ENCODE measurements at places on chromosomes 12 and 14.

GRCh38 chr14:21014761-21015190 lies 10.1 kb downstream of the NDRG2 start:
- peak; percentile 88 for DNase-seq

DNA sequence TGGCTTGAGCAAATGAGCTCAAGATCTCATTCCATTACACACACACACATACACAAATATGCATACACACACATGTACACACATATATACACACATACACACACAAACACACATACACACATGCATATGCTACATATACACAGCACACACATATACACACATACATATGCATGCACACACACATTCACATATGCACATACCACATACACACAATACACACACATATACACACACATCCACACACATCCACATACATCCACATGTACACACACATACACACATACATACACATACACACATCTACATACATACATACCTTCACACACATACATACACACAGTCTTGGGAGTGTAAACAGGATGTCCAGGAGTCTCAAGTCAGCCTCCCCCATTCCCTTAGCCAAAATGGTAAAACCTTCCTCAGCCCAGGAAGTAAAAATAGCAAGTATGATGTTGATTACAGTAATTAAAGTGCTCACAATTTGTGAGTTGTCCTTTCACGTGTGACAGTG lies 12.8 kb downstream of the HHIPL1 start:
- DNase-seq, result no peak

GRCh38 chr14:105475269-105476096 lies 862 bp downstream of the CRIP2 start:
- DNase-seq, result no peak

DNA sequence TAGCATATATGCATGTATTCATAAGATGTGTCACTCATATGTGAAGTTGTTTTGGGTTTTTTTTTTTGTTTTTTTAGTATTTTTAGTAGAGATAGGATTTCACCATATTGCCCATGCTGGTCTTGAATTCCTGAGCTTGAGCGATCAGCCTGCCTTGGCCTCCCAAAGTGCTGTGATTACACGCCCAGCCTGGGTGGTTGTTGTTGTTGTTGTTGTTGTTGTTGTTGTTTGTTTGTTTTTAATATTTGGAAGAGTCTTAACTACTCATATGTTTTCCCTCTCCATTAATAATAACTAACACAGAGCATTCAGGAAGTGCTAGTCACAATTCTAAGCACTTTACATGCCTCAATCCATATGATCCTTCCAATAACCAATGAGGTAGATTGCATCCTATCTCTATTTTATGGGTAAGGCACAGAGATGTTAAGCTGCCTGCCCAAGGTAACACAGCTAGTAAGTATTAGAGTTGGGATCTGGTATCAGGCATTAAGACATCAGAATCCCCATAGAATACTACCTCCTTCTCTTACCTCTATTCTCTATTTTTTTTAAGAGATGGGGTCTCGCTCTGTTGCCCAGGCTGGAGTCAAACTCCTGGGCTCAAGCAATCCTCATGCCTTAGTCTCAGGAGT lies 27.6 kb downstream of the SLC25A21 start:
- no peak for DNase-seq

- no peak for DNase-seq
Measured at GRCh38 chr12:5626151-5626550, 194.2 kb downstream of the NTF3 start.

DNA sequence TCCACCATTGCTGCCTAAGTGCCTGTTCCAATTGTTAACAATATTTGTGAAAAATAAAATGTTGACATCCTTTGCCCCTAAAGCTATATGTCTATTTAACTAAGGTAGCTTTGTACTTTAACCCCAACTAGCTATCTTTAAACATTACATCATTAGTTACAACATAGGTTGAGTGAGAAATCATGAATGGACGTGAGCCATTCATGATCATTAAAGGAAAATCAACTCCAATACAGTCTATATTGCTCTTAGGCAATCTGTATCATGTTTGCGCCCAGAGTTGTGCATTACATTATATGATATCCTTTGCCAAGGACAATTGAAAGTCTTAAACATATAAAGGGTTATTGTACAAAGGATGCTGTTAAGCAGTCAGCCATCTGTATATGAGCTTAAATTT lies 269.6 kb downstream of the ALX1 start:
- DNase-seq, result no peak

GRCh38 chr12:10618338-10618987 lies 5.1 kb upstream of the MAGOHB start:
- no peak for DNase-seq

DNA sequence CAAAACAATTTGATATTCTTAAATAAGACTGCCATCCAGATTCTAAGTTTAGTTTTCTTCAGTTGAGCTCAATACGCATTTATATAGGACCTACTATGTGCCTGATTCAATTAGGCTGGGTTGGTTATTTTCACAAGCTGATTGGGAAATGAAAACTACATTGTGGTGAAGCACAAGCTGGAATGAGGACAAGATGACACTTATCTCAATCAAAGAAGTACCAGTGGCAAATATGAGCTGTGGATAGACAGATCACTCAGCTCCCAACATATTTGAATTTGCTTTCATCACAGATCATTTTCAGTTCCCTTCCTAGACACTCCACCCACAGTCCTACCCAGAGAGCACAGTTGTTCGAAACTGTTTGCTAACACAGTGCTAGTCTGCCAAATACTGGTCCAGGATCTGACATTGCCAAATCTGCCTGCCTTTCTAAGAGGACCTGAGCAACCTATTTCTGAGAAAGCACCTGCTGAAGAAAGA lies 74.7 kb downstream of the LLPH start:
- DNase-seq, result no peak

DNA sequence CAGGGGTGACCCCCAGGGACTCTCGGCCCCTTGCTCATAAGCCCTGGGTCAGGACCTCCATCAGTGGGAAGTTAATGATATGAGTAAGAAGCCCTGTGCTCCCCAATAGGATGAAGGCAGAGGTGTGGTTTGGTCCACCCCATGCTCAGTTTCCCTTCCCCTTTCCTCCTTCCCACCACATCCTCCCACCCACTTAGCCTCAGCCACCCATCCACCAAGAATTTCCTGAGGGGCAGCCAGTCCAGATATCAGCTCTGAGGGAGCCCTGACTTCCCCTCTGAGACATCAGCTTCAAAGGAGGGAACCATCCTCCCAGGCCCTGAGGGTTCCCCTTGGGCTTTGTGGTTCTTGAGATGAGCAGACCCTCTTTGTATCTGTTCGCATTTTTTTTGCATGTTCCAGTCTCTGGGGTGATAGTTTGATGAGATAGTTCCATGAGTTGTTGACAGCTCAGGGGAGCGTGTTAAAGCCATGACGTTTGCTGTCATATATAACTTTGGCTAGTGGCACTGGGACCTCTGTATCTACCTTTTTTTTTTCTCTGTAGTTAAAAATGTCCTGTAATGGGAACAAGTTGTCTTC lies 71.2 kb downstream of the LGMN start:
- no peak for DNase-seq

GRCh38 chr14:104187121-104187889 lies 48.9 kb downstream of the KIF26A start:
- DNase-seq, result no peak

GRCh38 chr14:48391661-48392060 lies 716.3 kb upstream of the MDGA2 start:
- DNase-seq, result no peak

- no peak for DNase-seq
Measured at GRCh38 chr14:74488786-74489397, 4.2 kb downstream of the NPC2 start.

GRCh38 chr12:72618764-72619163 lies 346.6 kb downstream of the TRHDE start:
- DNase-seq, result no peak

DNA sequence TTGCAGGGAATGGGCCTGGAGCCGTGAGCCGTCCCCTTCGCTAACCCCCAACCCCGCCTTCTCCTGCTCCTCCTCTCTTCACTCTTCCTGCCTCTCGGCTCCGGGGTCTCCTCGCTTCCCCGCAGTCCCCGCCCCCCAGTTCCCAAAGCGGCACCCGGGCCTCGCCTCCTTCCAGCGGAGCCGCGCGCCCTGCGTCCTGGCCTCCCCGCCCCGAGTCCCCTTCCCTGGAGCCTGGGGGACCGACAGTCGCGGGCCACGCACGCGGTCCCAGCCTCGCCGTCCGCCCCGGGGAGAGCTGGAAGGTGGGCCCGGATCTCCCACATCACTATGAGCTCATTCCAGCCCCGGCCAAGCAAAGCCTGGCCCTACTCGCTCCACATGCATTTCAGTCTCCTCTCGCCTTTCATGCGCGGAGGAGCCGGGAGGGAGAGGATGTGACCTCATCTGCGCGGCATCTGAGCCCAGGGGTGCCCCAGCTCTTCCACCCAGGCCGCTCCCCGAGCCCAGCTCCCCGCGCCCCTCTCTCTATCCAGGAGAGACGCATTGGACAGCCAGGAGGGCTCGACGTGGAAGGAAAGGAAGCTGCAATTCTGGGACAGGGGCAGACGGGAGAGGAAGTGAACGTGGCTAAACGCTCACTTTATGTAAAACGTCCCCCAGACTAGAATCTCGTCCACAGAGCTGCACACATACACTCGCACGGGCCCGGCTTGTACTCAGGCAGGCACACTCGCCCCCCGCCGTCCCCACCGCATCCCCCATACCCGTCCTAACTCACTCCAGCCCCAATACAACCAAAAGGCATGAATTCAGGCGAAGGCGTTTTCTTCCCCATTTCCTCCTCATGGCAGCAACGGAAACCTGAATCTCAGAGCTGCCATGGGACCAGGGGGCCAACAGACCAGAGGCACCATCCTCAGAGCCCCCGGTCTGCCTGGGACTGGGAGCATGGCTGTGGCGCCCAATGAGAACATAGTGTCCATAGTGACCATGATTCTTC lies 108.7 kb upstream of the CCND2 start:
- DNase-seq, result peak; percentile 54

GRCh38 chr12:107511292-107511691 lies 174.3 kb upstream of the PWP1 start:
- DNase-seq, result no peak

DNA sequence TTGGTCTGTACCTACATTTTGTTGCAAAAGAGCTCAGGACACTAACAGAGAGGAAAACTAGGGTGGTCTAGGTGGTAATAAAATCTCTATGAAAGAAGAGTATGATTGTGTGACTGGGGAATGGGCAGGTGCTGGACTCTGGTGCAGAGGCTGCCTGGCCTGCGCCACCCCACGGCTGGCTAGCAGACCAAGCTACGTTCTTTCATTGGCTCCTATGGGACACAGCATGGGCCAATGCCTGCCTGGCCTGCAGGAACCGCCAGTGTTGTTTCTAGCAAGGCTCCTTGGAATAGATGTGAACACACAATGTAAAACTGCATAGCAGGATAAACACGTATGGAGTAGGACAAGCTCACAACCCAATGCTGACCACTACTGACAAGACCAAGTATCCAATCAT lies 51.7 kb upstream of the CORO1C start:
- no peak for DNase-seq

GRCh38 chr12:93595351-93595750 lies 22.9 kb downstream of the SOCS2 start:
- no peak for DNase-seq

All from neuronal stem cell (in vitro differentiated cells).